ENCODE measurements at places on chromosomes 16 and 17.

- no peak for DNase-seq
Observed at GRCh38 chr17:9120471-9120870, 99.2 kb downstream of the NTN1 start.

DNA sequence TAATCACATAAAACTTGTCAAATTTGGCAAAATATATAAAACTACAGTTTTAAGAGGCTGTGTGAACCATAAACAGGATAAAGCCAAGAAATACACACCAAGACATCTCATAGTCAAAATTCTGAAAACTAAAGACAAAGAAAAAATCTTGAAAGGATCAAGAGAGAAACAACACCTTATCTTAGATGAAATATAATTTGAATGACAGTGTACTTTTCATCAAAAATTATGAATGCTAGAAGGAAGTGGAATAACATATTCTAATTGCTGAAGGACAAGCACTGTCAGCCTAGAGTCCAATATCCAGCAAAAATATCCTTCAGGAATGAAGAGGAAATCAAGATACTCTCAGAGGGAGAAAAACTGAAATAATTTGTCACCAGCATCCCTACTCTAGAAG is 37.2 kb downstream of the PIK3R5 start:
- no peak for DNase-seq

- DNase-seq, result no peak
Observed at GRCh38 chr16:66228792-66229191, 137.7 kb upstream of the CDH5 start.

DNA sequence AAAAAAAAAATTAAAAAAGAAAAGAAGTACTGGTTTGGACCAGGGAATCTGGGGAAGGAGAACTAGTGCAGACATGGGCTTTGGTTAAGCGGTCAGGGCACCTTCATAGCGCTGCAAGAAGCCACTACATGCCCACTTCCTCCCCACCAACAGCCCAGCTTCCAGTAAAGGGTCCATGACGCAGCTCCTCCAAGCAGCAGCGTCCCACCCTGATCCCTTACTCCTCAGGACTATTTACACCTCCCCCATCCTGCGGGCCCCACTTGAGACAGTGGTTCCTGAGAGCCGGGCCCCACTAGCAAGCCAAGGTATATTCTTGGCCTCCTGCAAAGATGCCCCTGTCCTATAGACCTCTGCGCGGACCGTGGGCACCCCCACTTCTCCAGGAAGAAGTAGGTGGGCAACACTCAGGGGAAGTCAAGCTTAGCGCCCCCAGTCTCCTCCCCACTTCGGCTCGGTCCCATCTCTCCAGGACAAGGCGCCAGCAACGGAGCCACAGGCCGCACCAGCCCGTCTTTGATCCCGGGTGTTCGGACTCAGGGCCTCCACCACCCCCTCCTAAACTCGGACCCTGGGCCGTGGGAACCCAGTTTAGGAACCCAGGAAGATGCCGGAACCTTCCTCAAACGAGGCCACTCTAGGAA is 913 bp upstream of the PRR14 start:
- no peak for DNase-seq

- no peak for DNase-seq
Observed at GRCh38 chr17:80817861-80818260, 173.8 kb upstream of the CHMP6 start.

- DNase-seq, result no peak
Observed at GRCh38 chr16:14089283-14089823, 18.2 kb downstream of the MRTFB start.

GRCh38 chr16:68287276-68288251 is 23.2 kb downstream of the SLC7A6OS start:
- DNase-seq, result no peak

GRCh38 chr16:49834531-49835151 is 21.3 kb downstream of the ZNF423 start:
- DNase-seq, result no peak

DNA sequence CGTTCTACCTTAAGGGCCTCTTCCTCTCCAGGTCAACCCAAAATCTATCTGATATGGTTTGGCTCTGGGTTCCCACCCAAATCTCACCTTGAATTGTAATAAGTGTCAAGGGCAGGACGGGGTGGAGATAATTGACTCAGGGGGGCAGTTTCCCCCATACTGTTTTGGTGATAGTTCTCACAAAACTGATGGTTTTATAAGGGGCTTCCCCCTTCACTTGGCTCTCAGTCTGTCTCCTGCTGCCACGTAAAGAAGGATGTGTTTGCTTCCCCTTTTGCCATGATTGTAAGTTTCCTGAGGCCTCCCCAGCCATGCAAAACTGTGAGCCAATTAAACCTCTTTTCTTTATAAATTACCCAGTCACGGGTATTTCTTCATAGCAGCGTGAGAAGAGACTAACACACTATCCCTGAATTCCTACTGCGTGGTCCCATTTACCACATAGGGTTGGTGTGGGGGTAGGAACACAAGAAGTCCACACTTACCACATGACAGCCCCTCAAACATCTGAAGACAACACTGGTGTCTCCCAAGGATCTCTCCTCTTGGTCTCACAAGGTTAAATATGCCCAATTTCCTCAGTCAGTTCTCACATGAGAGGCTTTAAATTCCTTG is 8.2 kb downstream of the COTL1 start:
- no peak for DNase-seq

GRCh38 chr17:15779119-15779518 is 47.0 kb downstream of the TBC1D26 start:
- DNase-seq, result no peak
